ENCODE measurements at places on chromosomes 5 and 9. TPM values are rescaled to one million over a fixed set of nuclear protein-coding genes. Genes with fewer than 3 reads are reported as not detected.

SAXO1 gene
- 0.07 TPM for total RNA-seq

SPINK1 gene
- not detected for total RNA-seq

RBM18 gene
- total RNA-seq, result 24.3 TPM

CERCAM gene
- 3.5 TPM for total RNA-seq

NR5A1 gene
- total RNA-seq, result not detected

PRDM12 gene
- total RNA-seq, result 0.14 TPM

CAVIN4 gene
- total RNA-seq, result 0.09 TPM

GNE gene
- total RNA-seq, result 11.6 TPM

COL5A1 gene
- total RNA-seq, result 0.34 TPM

PCSK1 gene
- total RNA-seq, result not detected

GABRA6 gene
- total RNA-seq, result not detected

TPM2 gene
- total RNA-seq, result 4.8 TPM

RAD23B gene
- total RNA-seq, result 115 TPM

CLIC3 gene
- total RNA-seq, result not detected

DRD1 gene
- total RNA-seq, result not detected

FSTL4 gene
- total RNA-seq, result not detected

GRCh38 chr9:88259001-88259400, 120.7 kb upstream of the SPATA31C2 start:
- DNase-seq, result no peak

DNA sequence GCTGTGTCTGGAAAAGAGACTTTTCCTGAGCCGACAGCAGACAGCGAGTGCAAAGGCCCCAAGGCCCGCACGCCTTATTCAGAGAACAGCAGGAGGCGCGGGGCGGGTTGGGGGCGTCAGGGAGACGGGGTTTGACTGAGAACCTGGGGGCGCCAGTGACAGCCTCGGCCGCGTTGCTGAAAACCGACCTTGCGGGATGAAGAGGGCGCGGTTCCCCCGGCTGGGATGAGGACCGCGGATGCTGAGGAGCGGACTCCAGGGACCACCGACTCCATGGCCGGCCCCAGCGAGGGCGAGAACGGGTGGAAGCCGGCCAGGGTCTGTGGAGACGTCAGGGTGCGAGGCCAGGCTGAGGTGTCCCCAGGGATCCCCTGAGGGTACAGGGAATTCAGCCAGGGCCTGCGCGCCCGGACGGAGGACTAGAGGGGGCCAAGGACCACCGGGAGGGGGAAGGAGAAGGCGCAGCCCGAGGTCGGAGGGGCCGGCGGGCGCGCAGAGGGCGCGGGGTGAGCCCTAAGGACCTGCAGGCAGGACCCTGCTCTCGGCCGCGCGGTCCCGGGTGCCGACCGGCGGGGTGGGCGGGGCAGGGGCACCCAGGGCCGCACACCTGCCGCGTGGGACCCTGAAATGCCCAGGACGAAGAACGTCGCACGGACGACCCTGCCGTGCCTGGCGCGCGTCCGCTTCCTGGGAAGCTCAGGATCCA, 837 bp upstream of the AHRR start:
- DNase-seq, result peak; percentile 19

DNA sequence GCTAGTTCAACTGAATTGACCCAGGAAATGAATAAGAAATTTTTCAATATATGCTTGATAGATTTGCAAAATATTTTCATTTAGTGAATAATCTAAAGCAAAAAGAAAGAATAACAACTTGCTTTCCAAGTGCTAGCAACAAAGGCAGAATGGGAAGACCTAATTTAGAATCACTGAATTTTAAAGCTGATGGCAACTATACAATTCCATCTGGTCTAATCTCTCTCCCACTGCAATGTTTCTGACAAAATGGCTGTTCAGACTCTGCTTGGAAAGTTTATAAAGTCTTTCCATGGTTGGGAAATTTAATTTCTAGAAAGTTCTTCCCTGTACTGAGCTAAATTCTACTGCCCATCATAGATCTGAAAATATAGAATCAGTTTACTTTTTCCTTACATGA, 75.7 kb upstream of the ACOT12 start:
- no peak for DNase-seq

DNA sequence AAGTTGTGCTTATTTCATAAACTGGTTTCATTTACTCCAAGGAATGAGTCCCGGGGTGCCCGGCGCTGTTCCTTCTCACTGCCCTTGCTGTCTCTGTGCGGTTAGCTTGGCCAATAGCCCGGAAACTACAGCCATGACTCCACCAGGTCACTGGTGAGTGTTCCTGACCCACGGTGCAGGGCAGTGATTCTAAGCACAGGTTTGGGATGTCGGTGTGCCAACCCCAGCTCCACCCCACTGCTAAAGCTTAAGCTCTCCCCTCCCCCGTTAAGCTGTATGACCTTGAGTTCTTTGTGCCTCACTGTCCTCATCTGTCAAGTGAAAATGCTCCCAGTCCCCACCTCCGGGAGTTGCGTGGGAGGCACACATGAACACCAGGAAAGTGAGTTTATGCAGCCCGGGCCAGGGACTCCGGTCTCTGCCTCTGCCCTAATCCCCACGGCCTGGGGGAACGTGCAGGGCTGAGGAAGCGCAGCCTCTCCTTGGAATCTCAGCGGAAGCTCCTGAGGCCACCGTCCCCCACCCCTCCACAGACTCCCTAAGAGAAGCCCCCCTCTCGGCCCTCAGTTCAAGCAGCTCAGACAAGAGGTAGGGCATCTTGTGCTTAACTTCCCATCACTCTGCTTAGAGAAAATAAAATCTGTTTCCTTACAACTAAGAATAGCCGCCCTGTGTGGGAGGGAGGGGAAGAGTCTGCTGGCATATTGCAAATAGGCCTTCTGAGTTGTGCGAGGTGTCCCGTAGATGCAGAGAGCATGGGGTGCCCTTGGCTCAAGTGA, 92.0 kb upstream of the RAI14 start:
- no peak for DNase-seq

DNA sequence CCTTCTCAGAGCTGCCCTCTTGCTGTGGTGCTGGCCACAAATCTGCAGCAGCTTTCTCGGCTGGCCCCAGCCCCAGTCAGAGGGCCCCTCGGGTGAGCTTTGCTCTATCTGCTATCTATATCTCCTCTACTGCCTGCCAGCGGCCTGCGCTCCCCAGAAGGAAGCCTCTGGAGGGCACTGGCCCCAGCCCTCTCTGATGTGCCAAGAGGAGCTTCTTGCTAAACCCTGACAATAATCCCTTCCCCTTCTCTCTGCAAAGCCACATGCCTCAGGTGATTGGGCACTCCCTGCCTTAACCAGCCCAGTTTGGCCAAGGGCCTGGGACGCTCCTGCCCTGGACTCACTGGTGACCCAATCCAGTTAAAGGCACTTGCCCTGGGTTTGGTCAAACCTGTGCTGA, 42.7 kb downstream of the CAMK2A start:
- no peak for DNase-seq

DNA sequence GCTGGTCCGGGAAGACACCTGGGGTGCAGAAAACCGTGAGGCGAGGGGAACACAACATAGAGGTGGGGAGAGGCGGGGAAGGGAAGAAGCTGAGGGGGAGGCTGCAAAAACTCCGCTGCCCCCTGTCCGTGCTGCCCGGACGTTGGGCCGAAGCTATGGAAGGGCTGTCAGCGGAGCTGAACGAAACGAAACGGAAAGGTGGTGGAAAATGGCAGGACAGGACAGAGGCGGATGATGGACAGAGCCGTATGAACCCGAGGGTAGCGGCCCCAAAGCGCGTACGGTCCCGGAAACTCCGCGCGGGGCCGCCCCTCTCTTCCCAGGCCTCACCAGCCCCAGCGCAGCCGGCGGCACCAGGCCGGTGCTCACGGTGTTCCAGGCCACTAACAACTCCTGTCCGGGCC, 272 bp downstream of the ANAPC2 start:
- DNase-seq, result no peak

DNA sequence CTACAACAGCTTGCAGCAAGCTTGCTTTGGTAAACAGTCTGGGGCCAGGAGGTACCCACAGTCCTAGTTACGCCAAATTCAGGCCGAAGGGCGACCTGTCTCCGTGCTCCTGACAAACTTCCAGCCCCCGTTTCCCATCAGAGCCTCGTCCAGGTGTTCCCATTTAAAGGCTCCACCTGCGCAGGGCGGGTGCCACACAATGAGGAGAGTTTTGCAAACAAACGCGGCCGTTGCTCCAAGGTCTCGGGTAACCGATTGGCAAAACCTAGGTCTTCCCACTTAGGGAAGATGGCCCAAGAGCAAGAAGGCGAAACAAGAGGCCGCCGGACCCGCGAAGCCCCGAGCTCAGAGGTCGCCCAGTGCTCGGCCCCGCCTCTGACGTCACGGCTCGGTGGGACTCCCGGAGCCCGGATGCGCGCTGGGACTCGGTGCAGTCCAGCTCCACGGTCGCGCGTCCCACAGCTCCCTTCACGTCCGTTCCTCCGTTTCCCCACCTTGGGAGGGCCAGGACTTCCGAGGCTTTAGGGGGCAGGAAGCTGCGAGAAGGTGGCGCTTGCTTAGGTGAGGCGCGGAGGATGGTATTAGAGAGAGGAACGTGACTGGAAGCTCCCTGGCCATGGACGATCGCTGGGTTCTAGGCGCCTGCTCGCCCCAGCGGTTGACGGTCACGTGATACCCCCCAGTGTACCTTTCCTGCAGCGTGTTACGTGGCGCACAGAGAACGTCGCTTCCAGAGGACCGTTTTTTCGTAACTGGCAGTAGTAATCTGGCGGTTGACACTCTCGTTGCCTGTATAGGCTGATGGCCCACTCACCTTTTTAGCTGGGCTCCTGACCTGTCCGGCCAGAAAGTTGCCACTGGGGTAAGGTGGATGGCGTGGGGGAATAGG, 41.8 kb upstream of the KDM4C start:
- DNase-seq, result peak; percentile 86

GRCh38 chr5:93359960-93360305, 221.1 kb downstream of the NR2F1-AS1 start:
- DNase-seq, result no peak

DNA sequence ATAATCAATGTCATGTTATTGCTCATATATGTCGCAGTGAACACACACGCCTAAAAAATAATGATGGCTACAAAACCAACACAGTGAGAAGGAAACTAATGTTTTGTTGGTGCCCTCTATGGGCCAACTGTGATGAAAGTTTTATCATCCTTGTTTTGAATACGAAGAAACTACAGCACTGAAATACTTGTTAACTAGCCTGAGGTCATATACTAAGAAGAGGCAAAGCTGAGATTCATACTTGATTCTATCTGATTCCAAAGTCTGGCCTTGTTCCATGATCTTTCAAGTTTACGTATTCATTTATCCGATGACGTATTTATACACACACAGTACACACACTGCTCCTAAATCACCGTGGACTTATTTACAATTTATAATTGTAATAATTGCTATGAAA, 16.1 kb upstream of the DRD1 start:
- DNase-seq, result peak; percentile 32

- no peak for DNase-seq
Observed at GRCh38 chr5:12691330-12691729, 787.1 kb upstream of the CTNND2 start.

DNA sequence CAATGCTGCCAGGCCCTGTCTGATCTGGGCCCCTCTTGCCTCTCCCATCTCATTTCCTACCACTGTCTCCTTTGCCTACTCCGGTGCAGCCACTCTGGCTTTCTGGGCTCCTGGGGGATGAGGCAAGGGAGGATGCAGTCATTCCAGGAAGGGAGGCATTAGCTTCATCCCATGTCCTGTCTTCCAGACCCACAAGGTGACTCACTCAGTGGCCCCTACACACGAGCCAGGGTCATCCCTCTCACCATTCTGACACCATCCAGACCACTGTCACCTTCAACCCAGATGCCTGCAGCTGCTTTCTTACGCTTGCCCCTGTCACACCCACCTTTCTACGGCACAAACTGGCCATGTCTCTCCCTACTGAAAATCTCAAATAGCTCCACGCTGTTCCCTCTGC, 19.1 kb downstream of the ACSL6 start:
- DNase-seq, result no peak

GRCh38 chr9:137433349-137433915, 7.7 kb downstream of the ENTPD8 start:
- no peak for DNase-seq

DNA sequence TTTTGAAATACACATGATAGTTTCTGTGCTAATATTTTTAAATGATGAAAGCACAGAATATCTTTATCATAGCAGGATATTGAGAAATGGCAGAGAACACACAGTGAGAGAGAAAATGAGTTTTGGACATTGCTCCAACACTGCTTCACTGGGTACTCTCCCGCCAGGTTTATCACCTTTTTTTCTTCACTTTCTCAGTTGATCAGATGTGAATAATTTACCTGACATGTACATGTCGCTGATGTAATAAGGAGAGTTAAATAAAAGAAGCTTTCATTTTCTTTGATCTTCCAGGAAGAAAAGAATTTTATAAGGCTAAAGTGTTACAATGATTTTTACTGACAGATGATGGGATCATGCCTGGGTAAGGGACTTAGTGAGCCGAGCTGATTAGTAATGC, 134.5 kb downstream of the ALDH1A1 start:
- DNase-seq, result no peak

DNA sequence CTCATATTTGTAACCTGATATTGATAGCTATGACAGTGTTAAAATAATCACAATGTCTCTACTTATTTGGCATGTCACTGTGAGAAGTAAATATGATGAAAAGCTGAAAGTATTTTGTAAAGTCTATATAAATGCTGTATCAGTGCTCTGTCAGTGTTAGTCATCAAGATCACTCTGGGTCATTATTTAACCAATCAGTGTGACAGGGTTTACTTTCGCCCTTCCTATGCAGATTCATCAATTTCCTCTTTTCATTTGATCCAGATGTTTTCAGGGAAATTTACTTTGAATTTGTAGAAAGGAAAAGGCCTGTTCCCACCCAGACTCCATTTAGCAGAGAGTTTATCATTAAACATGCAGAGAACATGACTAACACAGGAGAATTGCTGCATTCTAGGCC, 9.9 kb upstream of the PCSK5 start:
- DNase-seq, result no peak

DNA sequence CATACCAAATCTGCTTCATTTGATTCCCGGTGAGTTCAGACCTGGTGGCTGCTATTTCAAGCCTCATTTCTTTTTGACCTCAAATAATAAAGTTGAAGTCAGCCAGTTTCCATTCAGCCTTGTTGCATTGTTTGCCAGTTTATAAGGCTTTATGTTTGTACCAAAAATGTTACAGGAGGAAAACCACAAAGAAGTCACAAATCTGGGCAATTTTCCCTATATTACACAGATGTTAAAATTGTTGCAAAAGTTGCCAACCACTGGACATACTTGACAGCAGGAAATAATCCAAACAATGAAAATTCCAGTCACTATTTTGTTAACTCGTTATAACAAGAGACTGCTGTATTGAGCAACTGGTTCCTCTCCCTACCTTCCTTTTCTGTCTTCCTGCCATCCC, 1325.0 kb upstream of the DMAC1 start:
- DNase-seq, result no peak

DNA sequence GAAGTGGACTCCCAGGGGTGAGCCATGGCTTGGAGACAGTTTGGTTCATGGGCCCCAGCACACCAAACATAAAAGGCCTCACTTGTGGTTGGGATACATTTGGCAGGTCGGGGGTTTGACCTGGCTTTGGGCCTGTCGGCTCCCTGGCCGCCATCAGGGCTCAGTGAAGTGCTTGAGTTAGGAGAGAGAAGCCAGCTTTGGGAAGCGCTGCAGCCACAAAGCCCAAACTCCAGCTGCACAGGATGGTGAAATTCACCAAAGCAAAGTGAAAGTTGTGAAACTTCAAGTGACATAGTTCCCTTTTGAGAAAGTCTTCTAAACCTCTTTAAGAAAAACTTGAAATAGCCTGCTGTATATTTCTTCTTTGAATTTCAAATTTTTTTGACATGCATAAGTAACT, 27.5 kb downstream of the SLC46A2 start:
- no peak for DNase-seq

All from activated CD8-positive, alpha-beta T cell treated with anti-CD3 and anti-CD28 coated beads for 36 hours (primary cell).